ENCODE measurements at places on chromosomes 7 and 10. TPM values are rescaled to one million over a fixed set of nuclear protein-coding genes. Genes with fewer than 3 reads are reported as not detected.

Gene IRF5
- 16.2 TPM for total RNA-seq

Gene GBX1
- total RNA-seq, result not detected

Gene GLI3
- 8.6 TPM for total RNA-seq

Gene ING3
- 9.4 TPM for total RNA-seq

Gene AGR3
- total RNA-seq, result not detected

Gene TPST1
- total RNA-seq, result 31.9 TPM

Gene RPP30
- 36.9 TPM for total RNA-seq

Gene CTAGE8
- total RNA-seq, result 0.60 TPM

Gene RNF32
- total RNA-seq, result not detected

Gene TCAF2
- 2.7 TPM for total RNA-seq

Gene FAM25A
- not detected for total RNA-seq

Gene HTR7
- total RNA-seq, result 0.44 TPM

Gene PDE1C
- 31.8 TPM for total RNA-seq

Gene GSDME
- total RNA-seq, result 5.3 TPM

Gene FGF8
- not detected for total RNA-seq
